Cortex of kidney (tissue), 1 donor: ENCODE measurements at places on chromosomes 7 and 10.

DNA sequence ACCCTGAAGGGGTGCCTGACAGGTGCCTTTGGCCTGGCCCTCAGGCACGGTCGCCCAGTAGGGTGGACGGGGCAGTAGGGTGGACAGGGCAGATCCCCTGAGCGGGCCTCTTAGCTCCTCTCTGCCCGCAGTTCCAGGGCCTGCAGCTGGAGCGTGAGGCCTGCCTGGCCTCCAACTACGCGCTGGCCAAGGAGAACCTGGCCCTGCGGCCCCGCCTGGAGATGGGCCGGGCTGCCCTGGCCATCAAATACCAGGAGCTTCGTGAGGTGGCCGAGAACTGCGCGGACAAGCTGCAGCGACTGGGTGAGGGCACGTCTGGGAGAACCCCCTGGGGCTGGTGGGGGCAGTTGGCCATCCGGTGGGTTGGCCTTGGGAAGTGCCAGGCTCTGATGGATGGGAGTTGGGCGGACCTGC is 1.7 kb downstream of the VPS37D start:
- DNase-seq = no peak

DNA sequence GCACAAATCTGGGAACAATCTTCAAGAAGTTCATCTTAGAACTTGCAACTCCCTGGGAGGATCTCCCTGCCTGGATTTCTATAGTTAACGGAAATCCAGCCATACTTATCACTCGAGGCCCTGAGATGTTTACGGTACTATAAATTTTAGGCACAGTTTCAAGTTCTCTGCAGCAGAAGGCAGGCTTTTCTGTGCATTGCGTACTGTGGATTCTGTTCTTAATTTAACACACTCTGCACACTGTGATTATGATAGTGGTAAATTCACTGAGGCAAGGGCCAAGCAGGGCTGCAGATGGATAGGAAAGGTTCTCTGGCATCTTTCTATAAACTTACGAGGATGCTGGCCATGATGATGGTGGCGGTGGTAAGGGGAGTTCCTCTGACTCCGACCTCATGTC is 10.6 kb downstream of the INHBA start:
- DNase-seq = no peak

- no peak for DNase-seq
Measured at GRCh38 chr10:124495162-124495561, 33.5 kb downstream of the LHPP start.

GRCh38 chr10:47029181-47030009 is 118.2 kb downstream of the PTPN20 start:
- DNase-seq = no peak

DNA sequence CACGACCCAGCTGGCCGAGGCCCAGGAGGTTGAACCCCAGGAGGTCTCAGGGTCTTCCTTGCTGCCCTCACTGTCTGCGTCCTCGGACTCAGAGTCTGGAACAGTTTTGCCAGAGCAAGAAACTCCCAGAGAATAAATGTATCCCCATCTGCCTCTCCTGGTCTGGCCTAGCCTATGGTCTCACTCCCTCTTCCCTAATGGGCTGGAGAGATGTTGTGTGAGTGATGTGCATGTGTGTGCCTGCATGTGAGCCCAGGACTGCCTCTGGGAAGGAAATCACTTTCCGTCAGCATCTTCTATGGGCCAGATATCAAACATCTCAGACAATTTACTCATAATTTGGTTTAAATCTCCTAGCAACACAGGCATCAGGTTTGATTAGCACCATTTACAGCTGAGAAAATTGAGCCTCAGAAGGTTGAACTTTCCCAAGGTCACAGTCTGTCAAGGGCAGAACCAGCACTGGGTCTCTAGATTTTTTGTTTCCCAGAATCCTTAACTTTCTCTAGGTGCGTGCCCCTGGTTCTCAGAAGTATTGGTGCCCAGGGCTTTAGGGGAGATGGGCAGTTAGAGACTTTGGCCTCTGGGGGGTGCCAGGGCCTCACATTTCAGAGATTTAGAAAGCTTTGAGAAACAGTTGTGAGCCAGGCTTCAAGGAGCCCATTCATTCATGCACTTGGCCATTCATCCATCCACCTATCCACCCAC is 4.9 kb downstream of the TMEM270 start:
- DNase-seq = no peak

GRCh38 chr7:111077001-111077400 is 13.9 kb upstream of the LRRN3 start:
- no peak for DNase-seq

DNA sequence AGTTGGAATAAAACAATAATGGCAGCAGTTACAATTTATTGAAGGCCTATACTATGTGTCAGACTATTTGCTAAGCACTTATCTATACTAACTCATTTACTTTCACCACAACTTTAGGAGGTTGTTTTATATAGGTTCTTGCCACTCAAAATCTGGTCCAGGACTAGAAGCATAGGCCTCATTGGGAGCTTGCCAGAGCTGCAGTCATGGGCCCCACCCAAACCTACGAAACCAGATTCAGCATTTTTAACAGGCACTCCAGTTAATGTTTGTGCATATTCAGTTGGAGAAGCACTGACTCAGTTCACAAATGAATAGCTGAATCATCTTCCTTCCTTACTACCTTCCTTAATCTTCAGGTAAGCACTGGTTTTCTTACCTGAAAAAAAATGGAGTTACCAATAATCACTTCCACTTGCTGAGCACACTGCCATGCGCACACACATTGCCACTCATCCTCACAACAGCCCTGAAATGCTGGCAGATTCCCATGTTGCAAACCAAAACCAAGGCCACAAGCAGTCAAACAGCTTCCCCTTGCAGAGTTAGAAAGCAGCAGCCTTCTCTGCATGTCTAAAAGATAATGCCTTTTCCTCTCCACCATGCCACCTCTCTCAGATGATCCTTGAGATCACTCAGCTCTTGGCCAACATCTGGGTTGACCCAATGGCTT is 122.4 kb downstream of the SLC16A9 start:
- DNase-seq = no peak

DNA sequence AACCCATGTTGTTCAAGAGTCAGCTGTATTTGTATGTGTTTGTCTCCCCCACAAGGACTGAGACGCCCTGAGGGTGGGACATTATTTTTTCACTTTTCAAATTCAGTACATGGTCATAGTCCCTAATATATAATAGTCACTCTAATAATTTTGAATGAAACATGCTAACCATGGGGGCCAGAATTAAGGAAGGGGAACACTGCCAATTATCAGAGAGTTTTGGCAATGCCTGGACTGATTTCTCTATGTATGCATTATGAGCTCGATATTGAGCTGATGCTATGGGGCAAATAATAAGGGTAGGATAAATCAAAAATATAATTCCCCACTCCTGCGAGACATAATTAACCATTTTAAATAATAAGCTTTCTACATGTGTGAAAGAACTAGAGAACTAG is 87.4 kb downstream of the CPED1 start:
- DNase-seq = no peak

DNA sequence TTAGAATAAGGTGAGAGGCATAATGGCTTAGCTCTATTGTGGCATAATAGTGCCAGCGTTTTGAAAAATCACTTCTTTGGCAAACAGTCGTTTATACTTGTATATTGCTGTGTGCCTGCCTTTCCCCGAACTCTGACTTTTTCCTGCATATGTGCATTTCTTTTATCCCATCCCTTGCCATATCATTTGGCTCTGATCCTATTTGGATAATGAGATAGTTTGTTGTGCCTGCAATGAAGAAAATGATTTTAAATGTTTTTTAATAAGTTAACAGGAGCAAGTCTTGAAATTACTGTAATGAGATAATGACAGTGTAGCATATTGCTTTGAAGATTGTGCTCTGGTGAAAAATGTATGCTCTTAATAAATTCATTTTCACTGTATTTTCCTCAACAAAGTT is 288.0 kb upstream of the LRGUK start:
- DNase-seq = no peak

- DNase-seq = no peak
Measured at GRCh38 chr7:24119852-24120251, 164.1 kb upstream of the NPY start.

DNA sequence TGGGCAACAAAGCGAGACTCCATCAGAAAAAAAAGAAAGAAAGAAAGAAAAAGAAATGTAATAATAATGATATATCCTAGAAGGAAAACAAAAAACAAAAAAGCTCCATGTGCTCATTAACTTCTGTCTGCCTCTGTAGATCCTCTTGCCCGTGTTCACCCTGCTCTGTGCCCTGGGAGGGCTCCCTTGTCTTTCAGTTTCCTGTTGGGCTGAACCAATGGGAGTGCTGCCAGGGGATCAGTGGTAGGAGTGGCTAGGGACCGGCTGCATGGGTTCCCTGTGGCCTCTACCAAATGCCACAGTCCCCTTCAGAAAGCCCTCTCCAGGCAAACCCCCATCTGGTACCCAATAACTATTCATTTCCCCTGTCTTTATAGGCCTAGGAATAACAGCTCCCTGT is 51.8 kb upstream of the PARD3 start:
- no peak for DNase-seq

DNA sequence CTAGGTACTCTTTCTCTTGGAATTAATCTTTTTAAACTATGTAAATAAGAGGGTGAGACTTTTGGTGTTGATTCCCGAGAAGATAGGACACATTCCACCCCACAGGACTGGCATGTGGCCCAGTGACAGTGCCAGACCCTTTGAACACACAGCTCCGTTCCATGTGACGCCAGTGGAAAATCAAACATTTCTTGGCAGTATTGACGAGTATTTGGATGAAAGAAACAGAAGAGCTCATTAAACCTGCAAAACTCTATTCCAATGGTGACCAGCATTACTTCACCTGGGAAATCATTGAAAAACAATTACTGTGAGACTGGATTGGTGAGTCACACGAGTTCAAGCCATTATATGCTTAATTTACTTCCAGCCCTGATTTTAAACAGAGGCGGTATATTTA is 25.8 kb downstream of the AKR1E2 start:
- DNase-seq = no peak

GRCh38 chr7:145156834-145157233 is 321.0 kb upstream of the TPK1 start:
- no peak for DNase-seq

DNA sequence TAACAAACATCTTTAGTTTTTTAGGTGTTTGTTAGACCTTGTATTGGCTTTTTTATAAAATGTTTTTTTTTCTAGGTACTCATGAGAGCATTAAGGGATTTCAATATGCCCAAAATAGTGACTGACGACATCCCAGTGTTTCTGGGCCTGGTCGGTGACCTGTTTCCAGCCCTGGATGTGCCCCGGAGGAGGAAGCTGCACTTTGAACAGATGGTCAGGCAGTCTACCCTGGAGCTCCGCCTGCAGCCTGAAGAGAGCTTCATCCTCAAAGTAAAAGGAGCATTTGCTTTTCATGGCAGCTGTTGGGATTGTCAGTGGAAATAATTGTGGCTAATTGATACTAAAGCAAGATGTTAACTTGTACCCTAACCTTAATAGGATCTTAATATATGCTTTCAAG is 161.5 kb downstream of the DNAH11 start:
- no peak for DNase-seq

GRCh38 chr10:85665078-85665477 is 701.5 kb downstream of the GRID1 start:
- no peak for DNase-seq

- DNase-seq = no peak
Measured at GRCh38 chr7:39252916-39253315, 275.2 kb downstream of the POU6F2 start.

DNA sequence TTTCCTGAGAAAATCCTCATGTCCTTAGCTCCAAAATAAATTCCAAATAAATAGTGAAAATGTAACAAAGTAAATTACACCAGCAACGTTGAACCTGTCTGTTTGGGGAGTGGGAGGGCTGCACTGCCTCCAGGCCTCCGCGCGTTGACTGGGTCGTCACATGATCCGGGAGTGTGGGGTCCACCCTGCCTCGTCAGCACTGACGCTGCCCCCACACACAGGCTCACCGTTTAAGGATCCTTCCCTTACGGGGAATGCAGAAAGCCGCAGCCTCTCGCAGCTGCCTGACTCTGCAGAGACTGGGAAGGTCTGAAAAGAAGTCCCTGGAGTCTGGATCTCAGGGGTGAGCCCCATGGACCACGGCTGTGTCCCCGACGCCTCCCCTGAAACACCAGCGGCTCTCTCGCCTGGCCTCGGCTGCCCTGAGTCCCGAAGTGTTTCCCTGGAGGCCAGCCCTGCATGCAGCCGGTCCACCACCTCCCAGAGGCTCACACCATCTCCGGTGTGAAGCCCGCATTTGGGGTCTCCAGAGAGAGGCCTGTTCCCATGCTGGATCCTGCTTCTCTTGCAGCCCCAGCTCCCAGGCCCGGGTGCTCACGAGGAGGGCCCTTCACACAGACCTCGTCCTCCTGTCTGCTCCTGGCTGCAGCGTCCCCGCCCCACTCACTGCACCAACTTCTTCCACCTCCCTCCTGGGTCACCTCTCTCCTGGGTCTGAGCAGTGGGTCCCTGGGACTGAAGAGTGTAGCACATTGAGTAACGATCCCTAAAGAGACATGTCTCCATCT is 49.5 kb upstream of the ADGRA1 start:
- no peak for DNase-seq

GRCh38 chr10:123583639-123584418 is 82.3 kb upstream of the GPR26 start:
- no peak for DNase-seq

GRCh38 chr10:96366508-96366907 is 7.7 kb upstream of the OPALIN start:
- DNase-seq = no peak

GRCh38 chr10:49109669-49110340 is 5.5 kb downstream of the VSTM4 start:
- DNase-seq = no peak

GRCh38 chr7:120307991-120308545 is 35.1 kb downstream of the KCND2 start:
- no peak for DNase-seq

- DNase-seq = no peak
Measured at GRCh38 chr7:132216847-132217525, 359.3 kb downstream of the PLXNA4 start.

- no peak for DNase-seq
Measured at GRCh38 chr10:81008726-81009125, 471.0 kb downstream of the SH2D4B start.

GRCh38 chr10:43816351-43817321 is 168.0 kb upstream of the ZNF32 start:
- DNase-seq = no peak

GRCh38 chr10:131869344-131869743 is 31.5 kb upstream of the PPP2R2D start:
- no peak for DNase-seq

DNA sequence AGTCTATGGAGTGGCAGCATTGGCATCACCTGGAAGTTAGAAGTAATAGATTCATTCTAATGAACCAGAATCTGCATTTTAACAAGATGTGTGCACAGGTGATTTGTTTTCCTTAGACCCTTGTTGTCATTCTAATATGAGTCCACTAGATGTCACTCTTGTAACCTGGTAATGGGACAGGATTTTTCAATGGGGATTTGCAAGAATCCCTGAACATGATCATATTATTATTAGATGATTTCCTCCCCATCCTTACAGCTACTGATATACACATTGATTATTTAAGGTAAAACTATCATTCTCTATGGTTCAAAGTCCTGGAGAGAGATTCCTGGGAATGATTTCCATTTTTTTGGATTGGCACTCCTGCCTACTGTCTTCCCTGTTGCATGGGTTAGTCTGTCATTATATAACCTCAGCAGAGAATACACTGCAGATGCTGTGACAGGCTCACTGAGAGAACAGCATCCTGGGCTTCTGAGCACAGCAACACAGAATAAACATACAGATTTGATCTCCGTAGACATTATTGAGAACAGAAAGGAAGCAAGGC is 194.9 kb downstream of the SUGCT start:
- DNase-seq = no peak
